ENCODE measurements at places on chromosomes 11 and 22.

- DNase-seq = peak; percentile 28
Observed at GRCh38 chr11:133078591-133079404, 453.5 kb downstream of the OPCML start.

- DNase-seq = no peak
Observed at GRCh38 chr11:46338636-46338987, 8.7 kb upstream of the DGKZ start.

DNA sequence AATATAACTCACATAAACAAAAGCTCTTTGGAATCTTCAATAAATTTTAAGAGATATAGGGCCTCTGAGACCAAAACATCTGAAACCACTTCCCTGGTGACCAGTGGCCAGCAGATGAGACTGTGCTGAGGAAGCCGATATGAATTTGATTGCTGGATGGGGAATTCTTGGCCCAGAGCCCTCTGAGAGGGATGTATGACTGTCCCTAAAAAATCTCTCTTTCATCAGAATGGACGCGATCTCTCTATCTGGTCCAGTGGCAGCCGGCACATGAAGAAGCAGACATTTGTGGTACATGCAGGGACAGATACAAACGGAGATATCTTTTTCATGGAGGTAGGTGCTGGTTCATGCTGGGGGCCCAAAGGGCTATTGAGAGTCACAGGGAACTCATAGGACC is 37.5 kb downstream of the MYBPC3 start:
- DNase-seq = no peak

DNA sequence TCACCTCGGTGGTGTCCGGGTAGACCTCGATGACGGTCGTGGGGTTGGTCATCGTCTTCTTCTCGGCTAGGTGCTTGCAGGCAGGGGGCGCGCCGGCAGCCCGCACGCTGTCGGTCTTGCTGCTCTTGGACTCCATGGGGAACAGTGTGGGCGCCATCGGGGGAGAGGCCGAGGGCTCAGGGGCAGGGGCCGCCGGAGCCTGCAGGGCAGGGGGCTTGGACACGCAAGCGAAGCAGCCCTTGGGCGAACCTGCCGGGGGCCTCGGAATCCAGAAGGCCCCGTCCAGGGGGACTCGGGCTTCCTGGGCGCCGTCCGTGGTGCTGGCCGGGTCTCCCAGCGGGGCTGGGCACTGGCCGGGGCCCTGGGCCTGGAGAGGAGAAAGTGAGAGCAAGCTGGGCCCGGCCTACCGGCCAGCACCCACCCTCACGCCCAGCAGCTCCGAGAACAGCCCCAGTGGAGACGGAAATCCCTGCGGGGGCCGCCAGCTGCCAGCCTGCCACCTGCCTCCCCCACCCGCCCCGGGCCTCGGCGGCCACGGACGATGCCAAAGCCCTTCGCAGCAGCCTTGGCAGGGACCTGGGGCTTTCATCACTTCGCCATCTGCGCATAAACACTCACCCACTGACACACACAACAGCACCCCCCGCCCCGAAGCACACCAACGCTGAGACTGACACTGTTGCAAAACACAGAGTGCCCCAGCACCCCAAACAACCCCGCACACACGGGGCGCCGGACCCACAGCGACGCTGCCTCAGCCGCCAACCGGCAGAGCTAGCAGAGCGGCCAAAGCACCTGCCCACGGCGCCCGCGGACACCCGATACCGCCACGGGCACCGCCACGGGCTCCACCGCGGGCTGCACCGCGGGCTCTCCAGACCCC is 2.4 kb downstream of the IFITM10 start:
- DNase-seq = no peak

DNA sequence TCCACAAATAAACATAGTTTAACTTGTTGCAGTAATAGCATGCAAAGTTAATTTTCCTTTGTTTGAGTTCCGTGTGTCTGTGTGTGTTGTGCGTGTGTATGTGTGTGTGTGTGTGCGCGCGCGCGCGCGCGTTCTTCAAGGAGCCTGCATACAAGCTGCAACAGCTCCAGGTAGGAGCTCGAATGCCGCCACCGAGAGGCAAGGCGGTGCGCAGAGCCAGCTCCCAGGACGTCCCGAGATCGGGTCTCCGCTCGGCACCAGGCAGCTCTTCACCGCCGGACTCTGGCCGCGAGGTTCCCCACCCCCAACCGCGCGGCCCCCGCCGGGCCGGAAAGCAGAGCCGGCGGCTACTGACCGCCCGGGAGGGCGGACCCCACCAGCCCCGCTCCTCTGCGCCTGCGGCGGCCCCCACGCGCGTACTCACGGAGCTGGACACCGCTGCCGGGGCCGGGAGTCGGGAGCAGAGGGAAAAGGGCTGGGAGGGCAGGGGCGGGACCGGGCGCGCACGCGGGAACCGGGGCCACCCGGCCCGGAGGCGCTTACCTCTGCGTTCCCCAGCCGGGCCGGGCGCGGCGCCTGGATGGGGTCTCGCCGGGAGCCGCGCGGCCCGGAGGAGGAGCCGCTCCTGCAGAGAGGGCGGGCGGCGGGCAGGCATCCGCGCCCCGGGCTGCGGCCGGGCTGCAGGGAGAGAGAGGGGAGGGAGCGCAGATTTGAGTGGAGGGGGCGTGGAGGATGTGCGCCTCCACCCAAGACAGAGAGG is 40.4 kb upstream of the AKIP1 start:
- peak; percentile 69 for DNase-seq

DNA sequence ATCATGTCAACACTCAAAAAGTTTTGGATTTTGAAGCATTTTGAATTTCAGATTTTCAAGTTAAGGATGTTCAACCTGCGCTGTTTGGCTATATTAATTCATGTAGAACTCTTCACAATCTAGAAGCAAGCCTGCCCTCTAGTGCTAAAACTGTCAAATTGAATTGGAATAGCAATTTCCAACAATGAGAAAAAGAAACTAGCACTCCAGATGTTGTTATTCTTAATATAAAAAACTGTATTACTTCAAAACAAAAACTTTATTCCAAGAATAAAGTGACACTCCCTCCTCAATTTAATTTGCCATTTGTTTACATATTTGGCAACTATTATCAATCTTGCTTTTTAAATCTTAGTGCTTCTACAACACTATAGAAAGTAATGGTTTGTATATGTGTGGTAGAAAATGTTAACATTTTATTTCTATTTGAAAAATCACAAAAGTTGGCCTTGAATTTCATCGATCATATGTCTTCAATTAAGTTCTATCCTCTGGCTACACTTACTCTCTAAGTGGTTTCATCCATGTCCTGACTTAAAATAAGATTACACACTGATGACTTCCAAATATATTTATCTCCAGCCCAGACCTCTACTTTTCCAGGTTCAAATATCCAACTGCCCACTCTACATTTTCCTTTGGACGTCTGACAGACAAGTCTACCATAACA is 36.6 kb downstream of the DCUN1D5 start:
- DNase-seq = peak; percentile 64

- peak; percentile 56 for DNase-seq
Observed at GRCh38 chr22:43151251-43152002, at the start of gene TSPO. TSPO (plus strand) TSS chr22:43151559; CDS start chr22:43159239, 7,680 bp downstream.

- peak; percentile 28 for DNase-seq
Observed at GRCh38 chr11:94593030-94593429, 25.9 kb downstream of the PIWIL4 start.

Data from fibroblast of skin of right quadriceps (primary cell).